Stimulated activated CD8-positive, alpha-beta memory T cell treated with anti-CD3 and anti-CD28 coated beads, Interleukin-15, amount 100 ng/mL, for 4 hours (primary cell): ENCODE measurements at places on chromosomes 11 and 22.

GRCh38 chr22:49694462-49695260 lies 133.0 kb downstream of the BRD1 start:
- no peak for DNase-seq

GRCh38 chr11:69378303-69379141 lies 84.6 kb downstream of the MYEOV start:
- no peak for DNase-seq

GRCh38 chr22:46464701-46465344 lies 72.6 kb downstream of the CELSR1 start:
- DNase-seq = no peak

- no peak for DNase-seq
These were observed 47.9 kb upstream of the TH start for GRCh38 chr11:2219318-2220017.

DNA sequence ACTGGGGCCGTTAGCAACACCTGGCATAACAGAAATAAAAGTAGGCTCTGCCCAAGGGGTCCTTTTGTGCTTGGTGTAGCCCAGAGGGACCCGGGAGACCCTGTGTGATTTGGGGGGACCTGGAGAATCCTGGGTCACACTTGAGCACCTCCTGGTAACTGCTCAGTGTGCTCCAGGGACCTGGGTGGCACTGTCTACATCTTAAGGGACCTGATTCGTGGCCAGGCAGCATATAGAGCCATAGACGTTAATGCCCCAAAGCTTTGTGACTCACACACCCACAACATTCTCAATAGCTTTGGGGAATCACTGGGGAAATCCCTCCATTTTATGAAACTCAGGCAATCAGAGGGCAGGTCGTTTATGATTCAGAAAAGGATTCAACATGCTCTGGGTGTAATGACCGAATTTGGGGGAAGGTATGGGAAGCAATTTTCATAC lies 3.6 kb upstream of the IGF2 start:
- peak; percentile 21 for DNase-seq

- peak; percentile 42 for DNase-seq
These were observed 27.3 kb downstream of the MARK2 start for GRCh38 chr11:63866211-63866610.

DNA sequence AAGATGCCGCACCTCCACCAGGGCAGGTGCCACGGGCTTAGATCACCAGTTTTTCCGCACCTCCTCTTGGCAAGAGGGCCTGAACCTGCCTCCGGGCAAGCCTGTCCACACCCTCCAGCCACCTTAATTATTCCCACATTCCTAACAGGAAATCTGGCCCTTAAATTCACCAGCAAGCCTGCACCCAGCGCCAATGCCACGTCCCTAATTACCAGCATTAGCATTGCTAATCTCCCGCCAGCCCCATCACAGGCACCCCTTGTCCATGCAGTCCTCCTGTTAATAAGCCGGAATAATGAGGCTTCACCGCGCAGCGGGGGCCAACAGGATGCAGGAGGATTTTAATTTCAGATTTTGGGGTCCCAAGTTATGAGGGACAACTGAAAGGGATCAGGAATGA lies 69.7 kb downstream of the PHF21B start:
- DNase-seq = no peak

DNA sequence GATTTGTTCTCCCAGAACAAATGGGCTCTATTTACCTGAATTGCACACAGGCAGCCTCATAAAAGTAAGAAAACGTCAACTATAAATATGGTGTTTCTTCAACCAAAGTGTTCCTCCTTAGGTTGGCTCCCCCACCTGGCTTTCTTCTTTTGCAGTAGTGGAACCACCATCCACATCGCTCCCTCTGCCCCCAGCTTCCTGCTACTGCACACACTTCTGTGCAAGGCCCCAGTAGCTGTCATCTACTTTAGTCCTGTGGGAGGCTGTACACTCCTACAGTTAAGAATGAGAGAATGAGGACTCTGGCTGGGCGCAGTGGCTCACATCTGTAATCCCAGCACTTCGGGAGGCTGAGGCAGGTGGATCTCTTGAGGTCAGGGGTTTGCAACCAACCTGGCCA lies 89.5 kb downstream of the BMAL1 start:
- no peak for DNase-seq

DNA sequence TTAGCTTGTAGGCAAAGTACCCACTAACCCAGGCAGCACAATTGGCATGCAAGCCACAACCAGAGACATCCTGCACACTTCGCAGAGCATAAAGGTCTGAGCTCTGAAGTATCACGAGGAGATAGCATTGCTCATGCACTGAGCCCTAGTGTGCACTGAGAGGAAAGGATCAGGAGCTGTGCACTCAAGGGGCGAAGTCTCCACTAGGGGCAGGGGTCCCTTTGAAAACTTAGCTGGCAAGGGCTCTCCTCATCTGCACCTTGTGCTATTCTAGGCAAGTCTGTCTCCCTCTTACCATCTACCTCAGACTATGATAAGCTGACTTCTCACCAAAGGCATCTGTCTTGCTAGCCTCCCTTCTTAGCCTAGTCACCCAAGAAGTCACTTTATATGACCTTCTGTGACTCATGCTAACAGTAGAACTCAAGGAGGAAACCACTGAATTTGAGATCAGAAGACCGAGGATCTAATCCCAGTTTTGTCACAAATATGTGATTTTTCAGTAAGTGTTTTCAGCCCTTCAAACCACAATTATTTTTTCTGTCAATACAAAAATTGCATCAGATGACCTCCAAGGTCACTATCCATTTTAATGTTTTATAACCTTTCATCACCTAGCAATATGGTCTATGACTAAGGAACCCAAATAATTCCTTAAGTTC lies 1078.0 kb downstream of the NTM start:
- no peak for DNase-seq

DNA sequence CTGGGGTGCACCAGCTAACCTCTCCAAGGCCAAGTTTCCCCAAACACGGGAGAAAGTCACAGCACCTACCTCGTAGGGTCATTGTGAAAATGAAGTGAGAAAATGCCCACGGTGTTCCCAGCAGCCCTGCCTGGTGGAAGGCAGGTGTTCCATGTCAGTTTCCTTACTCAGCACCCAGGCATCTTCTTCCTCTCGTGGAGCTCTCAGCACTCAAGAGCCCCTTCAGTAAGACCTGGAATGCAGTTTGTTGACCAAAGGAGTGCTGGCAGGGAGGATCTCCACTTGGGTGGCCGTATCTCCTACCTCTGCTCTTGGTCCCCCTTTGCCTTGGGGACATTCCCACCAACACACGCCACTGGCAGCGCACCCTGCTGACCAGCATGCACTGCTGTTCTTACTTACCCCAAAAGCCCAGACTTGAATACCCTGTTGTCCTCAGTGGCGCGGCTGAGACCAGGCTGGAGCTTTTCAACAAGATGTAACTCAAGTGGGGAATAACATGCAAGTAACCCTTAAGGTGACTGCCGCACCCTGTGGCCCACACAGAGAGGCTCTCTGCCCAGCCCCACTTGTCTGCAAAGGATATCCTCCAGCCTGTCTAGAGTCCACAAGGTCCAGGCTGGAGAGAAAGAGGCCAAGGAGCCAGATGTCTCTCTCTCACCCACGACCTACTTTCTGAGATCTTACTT lies 201.2 kb upstream of the TMEM45B start:
- DNase-seq = no peak

DNA sequence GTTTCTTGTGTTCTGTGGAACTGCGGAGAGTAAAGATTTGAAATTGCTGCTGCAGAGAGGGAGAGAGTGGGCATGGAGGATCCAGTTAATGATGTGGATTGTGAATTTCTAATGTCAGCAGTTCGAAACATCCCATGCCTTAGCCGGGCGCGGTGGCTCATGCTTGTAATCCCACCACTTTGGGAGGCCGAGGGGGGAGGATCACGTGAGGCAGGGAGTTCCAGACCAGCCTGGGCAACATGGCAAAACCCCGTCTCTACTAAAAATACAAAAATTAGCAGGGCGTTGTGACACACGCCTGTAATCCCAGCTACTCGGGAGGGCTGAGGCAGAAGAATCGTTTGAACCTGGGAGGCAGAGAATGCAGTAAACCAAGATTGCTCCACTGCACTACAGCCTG lies 1.1 kb upstream of the CAVIN3 start:
- no peak for DNase-seq

- no peak for DNase-seq
These were observed at the start of gene GDPD4 for GRCh38 chr11:77301510-77301909. Gene GDPD4, minus strand, starts transcription at chr11:77301686. Its CDS starts 16,549 bp downstream, at chr11:77285137.

DNA sequence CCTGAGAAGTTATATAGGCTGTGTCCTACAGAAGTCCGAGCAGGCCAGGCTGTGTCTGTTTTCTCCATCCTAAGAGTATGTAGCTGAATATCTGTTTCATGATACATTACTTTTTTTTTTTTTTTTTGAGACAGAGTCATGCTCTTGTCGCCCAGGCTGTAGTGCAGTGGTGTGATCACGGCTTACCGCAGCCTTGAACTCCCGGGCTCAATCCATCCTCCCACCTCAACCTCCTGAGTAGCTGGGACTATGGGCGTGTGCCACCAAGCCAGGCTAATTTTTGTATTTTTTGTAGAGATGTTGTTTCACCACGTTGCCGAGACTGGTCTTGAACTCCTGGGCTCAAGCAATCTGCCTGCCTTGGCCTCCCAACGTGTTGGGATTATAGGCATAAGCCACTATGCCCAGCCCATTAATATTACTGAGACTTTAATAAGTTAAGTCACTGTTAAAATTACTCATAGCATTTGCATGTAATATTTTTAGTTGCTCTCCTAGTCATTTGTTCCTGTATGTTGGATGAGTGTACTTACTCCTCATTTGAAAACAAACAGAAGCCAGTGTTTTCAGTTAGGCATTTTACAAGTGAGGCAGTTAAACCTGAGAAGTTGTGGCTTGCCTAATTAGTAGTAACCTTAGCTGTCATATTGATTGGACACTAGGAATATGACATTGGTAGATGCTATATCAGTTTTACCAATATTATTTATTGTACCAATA lies 26.1 kb downstream of the DRG1 start:
- no peak for DNase-seq

GRCh38 chr11:12704049-12704448 lies 29.8 kb downstream of the TEAD1 start:
- DNase-seq = no peak

- no peak for DNase-seq
These were observed 58.8 kb upstream of the APOA1 start for GRCh38 chr11:116896211-116896610.

GRCh38 chr22:39444247-39444800 lies 12.5 kb upstream of the MGAT3 start:
- DNase-seq = no peak

GRCh38 chr22:41523464-41524221 lies 20.6 kb downstream of the POLR3H start:
- no peak for DNase-seq

GRCh38 chr11:120054753-120055045 lies 83.2 kb downstream of the TRIM29 start:
- DNase-seq = no peak

DNA sequence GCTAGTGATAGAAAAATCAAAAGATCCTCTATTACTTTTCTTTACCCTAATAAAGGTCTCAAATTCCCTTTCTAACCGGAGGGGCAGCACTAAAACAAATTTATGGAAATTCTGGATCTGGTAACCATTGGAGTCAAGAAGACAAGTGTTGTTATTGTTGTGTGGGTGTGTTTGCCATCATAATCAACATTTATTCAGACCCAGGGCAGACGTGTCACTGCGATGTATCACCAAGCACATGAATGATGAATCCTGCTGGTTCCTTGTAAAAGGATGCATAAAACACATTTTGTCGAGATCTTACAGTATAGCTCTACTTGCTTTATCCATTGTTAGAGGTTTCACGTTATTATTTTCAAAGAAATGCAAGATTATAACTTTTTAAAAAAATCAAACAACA lies 12.1 kb upstream of the FJX1 start:
- DNase-seq = no peak

- DNase-seq = no peak
These were observed 429 bp downstream of the SLC39A13 start for GRCh38 chr11:47408598-47409439.

- no peak for DNase-seq
These were observed 38.9 kb upstream of the CLMP start for GRCh38 chr11:123233975-123234334.

- no peak for DNase-seq
These were observed 724.2 kb downstream of the BRD1 start for GRCh38 chr22:49103314-49104059.

- DNase-seq = no peak
These were observed 8.6 kb upstream of the ARHGAP8 start for GRCh38 chr22:44743804-44744211.

DNA sequence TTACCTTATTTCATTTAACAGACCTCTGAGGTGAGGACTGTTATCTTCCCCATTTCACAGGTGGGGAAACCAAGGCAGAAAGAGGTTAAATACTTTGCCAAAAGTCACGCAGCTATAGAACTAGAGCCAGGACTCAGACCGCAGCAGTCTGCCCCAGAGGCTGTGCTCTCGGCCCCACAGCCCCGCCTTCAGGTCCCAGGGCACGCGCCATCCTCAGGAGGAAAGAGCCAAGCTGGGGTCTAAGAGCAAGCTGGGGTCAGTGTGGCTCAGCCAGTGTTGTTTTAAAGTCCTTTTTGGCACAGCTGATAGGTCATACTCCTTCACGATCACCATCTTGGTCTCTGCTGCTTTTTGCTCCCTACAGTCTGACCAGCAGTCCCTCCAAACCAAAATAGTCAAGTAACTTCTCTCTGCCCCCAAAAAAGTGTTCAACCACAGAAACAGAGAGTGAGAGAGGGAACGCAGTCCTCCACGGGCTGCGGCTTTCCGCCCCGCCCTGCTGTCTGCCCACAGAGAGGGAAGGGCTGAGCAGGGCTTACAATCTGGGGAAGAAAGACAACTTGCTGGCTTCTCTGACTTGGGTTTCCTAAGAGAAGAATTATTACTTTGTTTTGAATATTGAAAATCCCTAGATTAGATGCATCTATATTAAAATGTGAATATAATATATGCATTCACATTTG lies 137.2 kb upstream of the OPCML start:
- DNase-seq = no peak
